Stimulated activated CD4-positive, alpha-beta T cell treated with anti-CD3 and anti-CD28 coated beads, Interleukin-4, amount 100 ng/mL, for 1 hour (primary cell): ENCODE measurements at places on chromosomes 3 and 15.

- DNase-seq, result no peak
These were observed 127.1 kb downstream of the ASB7 start for GRCh38 chr15:100729461-100729860.

GRCh38 chr15:86969364-86969763, 889.7 kb downstream of the AGBL1 start:
- no peak for DNase-seq

- no peak for DNase-seq
These were observed 14.5 kb downstream of the TNIK start for GRCh38 chr3:171445620-171446204.

GRCh38 chr3:15271030-15271429, 61.4 kb downstream of the SH3BP5 start:
- no peak for DNase-seq

- DNase-seq, result no peak
These were observed 126.5 kb downstream of the CMSS1 start for GRCh38 chr3:99943931-99944761.

DNA sequence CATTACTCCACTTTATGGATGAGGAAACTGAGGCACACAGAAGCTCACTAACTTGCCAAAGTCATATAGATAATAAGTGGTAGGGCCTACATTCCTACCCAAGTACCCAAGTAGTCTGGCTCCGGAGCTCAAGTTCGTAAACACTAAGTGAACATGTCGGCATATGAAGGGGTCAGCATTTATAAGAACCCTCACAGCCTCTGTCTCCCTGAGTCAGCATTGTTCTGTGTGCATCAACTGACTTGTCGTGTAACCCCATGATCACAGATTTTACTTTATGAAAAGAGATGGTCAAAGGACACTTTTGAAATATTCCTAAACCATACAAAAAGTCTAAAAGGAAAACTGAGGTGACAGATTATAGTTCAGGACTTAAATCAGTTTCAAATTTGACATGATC, 260.1 kb upstream of the CCDC54 start:
- no peak for DNase-seq

GRCh38 chr3:34807611-34808010, 831.7 kb upstream of the ARPP21 start:
- DNase-seq, result no peak

GRCh38 chr3:87997298-87997697, 61.5 kb downstream of the CGGBP1 start:
- DNase-seq, result peak; percentile 16

GRCh38 chr3:109923431-109923830, 586.1 kb upstream of the DPPA4 start:
- no peak for DNase-seq

DNA sequence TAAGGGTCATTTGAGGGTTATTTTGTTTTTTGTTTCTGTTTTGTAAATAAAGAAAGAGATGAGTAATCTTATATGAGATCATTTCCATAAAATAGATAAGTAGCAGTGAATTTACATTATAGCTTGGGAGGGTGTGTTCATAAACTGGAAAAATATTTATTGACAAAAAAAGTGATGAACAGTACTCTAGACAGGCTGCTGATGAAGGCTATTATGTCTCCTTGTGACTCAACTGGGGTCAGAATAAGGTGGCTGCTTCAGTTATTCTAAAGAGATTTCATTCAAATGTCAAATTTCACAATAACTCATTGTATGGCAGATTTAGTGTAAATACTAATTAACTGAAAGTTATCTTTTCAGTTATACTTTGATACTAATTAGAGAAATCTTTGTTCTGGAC, 251.1 kb upstream of the CMC1 start:
- no peak for DNase-seq

DNA sequence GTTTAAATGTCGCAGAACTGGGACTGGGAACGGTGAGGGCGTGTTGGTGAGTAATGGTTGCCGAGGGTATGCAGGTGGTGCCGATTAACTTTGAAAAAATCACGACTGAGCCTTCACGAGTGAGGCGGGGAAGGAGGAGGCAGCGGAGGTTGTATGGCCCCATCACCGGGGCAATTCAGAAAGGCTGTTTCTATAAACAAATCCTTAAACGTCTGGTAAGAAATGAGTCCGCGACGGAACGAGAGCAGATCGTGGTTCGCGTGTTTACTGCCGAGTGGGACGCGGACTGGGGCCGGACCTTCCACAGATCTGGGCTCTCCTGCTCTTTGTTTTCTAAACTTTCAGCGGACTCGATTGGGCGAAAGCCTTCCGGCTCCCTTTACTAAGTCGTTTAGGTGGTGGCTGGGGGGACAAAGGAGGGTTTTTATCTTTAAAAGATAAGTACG, 2.7 kb downstream of the IGF1R start:
- peak; percentile 20 for DNase-seq

- DNase-seq, result no peak
These were observed 67.2 kb downstream of the LPP start for GRCh38 chr3:188220988-188221818.

DNA sequence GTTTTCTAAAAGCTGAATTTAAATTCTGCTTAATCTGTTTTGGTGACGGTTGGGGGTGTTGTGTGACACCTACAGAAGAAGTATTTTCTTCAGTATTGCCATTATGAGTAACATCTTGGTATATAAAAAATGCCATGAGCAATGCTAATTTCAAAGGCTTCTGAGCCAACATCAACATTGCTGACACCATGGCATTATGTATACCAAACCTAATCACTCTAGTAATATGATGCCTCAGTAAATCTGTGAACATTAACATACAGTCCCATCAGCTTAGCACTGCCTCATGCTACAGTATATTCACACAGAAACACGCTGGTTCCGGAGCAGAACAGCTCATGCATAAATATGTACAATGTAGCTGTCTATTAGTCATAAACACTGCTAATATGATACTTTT, 75.8 kb downstream of the ZPLD1 start:
- no peak for DNase-seq

DNA sequence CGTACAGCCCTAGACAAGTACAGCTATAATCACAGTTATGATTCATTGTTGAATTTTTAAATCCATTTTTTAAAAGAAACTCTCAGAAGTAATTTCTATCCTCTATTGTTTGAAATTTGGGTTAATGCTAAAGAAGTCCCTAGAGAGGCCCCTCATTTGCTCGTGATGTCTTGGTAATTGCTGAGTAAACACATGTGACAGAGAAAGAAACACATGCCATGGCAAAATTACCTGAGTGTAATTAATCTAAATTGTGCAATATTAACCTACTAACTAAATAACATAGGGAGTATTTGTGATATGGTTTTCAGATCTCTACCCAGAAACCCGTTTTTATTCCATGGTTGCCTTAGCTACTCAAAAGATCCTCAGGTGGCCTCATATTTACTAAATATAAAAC, 10.8 kb downstream of the NEK10 start:
- DNase-seq, result no peak

DNA sequence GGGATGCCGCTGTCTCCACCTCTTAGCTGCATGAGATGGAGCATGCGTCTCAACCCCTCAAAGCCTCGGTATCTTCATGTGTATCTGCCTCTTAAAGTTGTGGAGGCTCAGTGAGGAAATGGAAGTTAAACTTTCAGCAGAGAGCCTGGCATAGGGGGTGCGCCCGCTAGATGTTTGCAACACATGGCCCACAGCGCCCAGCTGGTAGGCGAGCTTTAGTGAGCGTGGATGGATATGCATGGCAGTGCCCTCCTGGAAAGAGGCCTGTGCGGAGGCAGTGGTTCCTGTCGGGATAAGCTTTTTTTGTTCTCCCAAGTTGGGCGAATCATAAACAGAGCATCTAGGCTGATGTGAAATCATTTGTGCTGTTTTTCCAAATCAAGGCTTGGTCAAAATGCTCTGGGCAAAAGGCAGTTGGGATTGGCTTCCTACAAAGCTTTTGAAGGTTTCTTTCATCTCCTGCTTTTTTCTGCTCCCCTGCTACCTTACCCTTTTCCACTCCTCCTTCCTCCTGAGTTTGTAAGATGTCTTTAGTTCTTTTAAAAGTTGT, 272.4 kb upstream of the TPM1 start:
- no peak for DNase-seq

- DNase-seq, result no peak
These were observed 23.8 kb upstream of the ABI3BP start for GRCh38 chr3:101017017-101017416.
